ENCODE measurements at places on chromosomes 4 and X. TPM values are rescaled to one million over a fixed set of nuclear protein-coding genes. Genes with fewer than 3 reads are reported as not detected.

GRCh38 chr4:182177166-182177565 lies 66.0 kb upstream of the TENM3 start:
- no peaks in the 10 kb centered on the region for H3K36me3 ChIP-seq
- DNase-seq, result no peak
- no peak overlapping the region for H3K4me3 ChIP-seq
- H3K27ac ChIP-seq, result no peak overlapping the region

IL3RA gene
- polyA plus RNA-seq, result 16.4 TPM

DNA sequence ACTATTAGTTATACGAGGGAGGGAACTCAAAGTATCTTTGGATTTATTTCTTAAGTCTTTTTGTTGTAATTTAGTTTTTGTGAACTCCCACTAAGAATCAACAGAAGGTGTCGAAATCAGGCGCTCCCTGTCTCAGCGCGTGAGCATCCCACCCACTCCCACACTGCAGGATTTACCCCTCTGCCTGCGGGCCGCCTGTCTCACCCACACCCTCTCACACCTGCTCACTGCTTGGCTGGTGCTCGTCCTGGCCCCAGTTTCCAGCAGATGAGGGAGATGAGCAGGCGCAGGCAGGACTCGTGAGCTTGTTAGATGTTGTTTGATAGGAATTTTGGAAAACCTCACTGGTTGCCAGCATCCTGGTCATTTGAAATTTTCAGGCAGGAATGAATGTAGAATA lies 20.8 kb upstream of the HGFAC start:
- H3K4me1 ChIP-seq, result no peaks in the 10 kb centered on the region
- H3K27ac ChIP-seq, result no peak overlapping the region
- no peak for DNase-seq
- H3K36me3 ChIP-seq, result no peaks in the 10 kb centered on the region
- H3K27me3 ChIP-seq, result no peaks in the 10 kb centered on the region

POU4F2 gene
- polyA plus RNA-seq, result not detected

DNA sequence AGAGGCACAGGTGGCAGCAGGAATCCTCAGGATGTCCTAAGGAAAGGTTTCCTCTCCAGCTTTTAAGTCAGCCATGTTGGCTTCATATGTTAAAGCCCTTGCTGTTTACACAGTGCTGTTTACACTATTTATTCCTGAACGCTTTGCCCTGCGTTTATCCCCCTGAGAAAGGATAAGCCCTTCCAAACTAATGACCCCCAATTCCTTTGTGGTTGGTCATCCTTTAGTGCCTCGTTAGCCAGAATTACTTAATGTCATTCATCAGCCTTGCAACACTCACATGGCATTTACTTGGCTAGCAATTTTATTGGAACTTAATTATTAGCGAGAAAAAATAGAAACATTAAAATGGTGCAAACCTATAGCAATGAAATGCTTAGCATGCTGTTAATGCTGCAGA lies 23.8 kb downstream of the VCX2 start:
- H3K27me3 ChIP-seq, result no peaks in the 10 kb centered on the region
- H3K36me3 ChIP-seq, result no peaks in the 10 kb centered on the region
- no peaks in the 10 kb centered on the region for H3K4me1 ChIP-seq
- no peak for DNase-seq
- H3K27ac ChIP-seq, result no peak overlapping the region
- H3K4me3 ChIP-seq, result no peak overlapping the region

Data from GM12878 (cell line).